H54 (cell line): ENCODE measurements at places on chromosomes 1 and 21.

DNA sequence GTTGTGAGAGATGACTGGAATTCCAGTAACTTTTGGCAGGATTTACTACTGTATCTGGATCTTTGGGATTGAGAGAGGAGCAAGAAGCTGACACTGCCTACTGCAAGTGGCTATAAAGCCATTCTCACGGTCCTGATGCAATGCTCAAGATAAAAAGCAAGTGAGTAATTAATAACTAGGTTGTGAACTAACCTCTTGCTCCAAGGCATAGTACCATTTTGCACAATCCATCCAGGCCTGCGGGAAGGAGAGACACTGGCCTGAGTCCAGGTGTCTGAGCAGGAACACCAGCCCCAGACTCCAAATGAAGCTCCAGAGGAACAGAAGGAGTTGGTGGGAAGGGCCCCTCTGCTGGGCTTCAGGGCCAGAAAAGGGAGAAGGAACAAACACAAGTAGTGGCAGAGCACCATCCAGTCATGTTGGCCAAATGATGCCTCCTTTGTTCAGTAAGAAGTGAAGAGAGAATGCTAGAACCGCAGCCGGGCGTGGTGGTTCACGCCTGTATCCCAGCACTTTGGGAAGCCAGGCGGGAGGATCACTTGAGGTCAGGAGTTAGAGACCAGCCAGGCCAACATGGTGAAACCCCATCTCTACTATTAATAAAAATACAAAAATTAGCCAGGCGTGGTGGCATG is 9.9 kb upstream of the SLC45A3 start:
- no peak for DNase-seq

DNA sequence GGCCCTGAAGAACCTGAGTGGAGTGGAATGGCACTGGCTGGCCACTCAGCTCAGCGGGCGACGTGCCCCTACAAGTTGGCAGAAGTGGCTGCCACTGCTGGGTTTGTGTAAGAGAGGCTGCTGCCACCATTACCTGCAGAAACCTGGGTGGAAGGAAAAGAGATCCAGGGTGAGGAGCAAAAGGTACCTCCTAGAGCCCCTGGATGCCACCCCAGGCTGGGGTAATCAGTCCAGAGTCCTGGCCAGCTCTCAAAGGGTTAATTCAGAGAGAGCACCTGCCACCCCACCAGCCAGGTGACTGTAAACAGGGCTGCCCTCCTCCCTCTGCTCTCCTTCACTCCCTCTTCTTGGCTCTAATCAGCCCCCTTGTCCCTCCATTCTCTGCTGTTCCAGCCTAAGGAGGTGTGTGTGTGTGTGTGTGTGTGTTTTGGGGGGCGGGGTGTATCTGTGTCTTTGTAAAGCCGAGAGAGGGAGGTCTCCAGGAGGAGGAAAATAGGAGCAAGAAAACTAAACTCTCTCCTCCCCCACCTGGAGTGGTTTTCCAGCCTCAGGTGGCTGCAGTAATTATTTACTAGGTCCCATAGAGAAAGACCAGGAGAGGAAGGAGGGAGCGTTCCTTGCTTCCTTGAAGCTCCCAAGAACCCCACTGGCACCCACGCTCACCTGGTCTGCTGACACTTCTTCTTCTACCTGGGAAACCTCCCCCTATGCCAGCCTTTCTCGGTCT is 12.6 kb downstream of the TRIM46 start:
- no peak for DNase-seq

- DNase-seq: no peak
Observed at GRCh38 chr21:25467896-25468295, 139.4 kb downstream of the MRPL39 start.

DNA sequence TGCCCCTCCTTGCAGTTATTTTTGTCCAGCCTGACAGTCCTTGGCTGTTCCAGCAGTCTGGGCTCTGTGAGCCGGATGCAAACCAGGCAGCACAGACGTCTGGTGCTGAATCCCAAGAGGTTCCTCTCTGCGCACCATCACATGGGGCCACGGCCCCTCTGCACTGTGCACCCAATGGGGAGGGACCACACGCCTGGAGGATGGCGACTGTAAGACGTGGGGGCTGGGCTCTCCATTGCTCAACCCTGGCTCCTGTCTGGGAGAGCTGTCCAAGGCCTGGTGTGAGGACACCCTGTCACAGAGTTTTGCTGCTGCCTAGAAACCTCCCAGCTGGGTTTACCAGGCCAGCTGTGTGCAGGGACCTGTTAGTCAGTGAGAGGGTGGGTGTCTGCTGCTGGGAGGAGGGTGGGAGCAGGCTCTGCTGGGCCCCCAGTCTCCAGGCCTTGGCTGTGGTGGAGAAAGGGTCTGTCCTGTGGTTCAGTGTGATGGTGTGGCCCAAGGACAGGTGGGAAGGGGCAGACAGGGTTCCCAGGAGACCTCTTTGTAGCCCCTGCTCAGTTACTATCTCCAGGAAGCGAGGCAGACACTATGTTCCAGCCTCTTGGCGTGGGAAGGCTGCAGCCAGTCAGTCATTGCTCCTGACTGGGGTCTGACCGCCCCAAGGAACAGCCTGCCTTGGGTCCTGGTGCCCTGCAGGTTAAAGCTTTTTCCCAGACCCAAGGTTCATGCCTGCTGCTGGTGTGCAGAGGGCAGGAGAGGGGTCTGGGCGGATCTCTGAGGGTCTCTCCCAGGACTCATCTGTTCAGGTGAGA is 13.8 kb downstream of the HEYL start:
- no peak for DNase-seq

- DNase-seq: no peak
Observed at GRCh38 chr1:158248118-158248517, 6.1 kb upstream of the CD1A start.

DNA sequence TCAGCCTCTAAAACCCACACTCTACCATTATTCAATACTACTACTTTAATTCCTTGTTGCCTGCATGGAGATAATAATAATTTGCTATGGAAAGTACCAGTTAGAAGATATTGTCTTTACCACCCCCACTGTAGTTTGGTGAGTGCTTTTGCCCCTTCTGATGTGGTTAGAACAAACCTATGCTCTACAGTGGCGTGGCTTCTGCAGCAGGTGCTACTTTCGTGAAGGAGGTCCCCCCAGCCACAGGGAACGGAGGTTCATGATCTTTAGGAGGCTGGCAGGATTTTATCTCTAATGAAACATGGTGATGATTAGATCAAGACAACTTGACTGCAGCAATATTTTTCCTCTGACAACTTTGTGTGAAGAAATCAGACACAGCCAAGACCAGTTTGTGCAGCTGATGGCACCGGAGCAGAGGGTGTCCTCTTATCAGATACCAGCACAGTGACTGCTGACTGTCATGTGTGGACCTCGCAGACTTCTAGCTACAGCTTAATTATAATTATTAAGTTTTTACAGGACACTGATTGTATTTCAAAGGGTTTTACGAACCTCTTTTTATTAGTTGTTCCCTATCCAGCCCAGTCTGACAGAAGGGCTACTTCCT is 10.7 kb upstream of the TCHH start:
- DNase-seq: no peak

- DNase-seq: no peak
Observed at GRCh38 chr1:21357161-21357560, 66.9 kb upstream of the ECE1 start.

GRCh38 chr1:8642114-8642513 is 175.3 kb downstream of the RERE start:
- DNase-seq: no peak

DNA sequence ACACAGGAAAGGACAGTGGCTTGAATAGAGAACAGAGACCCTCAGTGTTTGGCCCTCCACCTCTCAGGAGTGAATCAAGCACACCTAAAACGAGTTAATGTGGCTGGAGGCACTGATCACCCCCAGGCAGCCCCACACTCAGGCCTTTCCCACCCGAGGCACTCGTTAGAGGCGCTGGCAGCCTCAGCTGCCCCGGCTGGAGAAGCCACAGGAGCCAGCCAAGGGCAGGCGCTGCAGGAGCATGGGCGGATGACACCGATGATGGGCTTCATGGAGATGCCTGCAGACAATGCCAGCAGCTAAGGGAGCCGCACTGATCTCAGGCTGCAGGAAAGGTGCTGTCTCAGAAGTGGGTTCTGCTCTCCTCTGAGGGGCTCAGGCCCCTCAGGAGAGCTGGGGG is 24.1 kb upstream of the ABCG1 start:
- DNase-seq: no peak

- no peak for DNase-seq
Observed at GRCh38 chr1:186636786-186637185, 43.4 kb downstream of the PTGS2 start.

- DNase-seq: no peak
Observed at GRCh38 chr1:26429721-26430120, 2.4 kb upstream of the DHDDS start.

- no peak for DNase-seq
Observed at GRCh38 chr1:181778640-181779260, 282.8 kb downstream of the ZNF648 start.

DNA sequence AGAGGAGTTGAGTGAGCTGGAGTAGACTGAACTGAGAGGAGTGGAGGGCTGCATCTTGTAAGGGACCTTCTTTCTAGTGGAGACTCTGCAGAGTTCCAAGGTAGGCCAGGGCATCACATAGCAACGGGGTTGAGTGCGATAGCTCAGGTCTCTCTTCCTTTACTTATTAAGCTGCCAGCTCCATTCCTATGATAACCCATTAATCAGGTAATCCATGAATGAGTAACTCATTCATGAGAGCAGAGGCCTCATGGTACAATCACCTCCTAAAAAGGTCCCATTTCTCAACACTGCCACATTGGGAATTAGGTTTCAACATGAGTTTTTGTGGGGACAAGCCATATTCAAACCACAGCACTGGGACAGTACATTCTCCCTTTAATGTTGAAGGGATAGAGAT is 21.3 kb downstream of the VN1R5 start:
- DNase-seq: no peak

DNA sequence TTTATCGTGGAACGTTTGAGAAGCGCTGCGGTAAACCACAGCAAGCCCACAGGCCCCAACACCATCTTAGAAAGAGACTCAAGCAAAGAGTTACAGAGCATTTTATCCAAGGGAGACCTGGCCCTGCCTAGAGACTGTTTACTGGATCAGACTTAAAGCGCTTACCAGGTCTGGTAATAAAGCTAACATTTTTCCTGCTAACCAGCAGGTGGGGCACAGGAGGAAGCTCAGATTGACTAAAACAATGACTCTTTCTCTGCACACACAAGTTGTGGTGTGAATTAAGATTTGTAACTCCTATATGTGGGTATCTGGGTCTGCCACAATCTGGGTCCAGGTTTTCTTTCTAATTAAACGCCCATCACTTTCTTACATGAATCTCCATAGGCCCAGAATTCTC is 136.5 kb upstream of the ETS2 start:
- DNase-seq: no peak

GRCh38 chr1:22531251-22531650 is 32.0 kb upstream of the EPHA8 start:
- DNase-seq: no peak

DNA sequence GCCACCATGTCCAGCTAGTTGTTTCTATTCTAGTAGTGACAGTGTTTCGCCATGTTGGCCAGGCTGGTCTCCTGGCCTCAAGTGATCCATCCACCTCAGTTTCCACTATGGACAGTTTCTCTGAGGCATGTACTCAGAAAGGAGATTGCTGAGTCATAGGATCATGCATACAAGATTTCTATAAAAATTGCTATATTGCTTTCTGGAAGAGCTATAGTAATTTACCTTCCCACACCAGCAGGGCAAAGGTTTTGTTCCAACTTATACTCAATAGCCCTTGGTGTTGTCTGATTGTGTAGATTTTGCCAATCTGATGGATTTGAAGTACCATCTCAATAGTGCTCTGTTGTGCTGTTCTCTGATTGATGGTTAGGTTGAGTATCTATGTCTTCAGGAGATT is 15.6 kb upstream of the ATP1A1 start:
- DNase-seq: no peak

DNA sequence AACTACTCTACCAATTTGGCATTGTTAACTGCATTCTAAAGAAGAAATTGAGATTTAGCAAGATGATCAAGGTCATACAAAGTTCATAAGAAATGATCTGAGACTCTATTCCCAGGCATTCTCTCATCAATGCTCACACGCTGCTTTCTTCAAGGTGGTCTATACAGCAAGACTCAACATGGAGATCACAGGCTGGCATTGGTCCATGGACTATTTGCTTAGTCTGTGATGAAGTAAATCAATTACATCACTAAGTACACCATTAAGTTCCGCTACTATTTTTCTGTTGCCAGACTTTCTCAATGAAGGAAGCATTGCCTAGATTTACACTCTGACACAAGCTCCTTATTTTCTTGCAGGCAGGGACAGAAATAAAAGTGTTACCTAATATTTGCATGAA is 51.9 kb upstream of the CYP2J2 start:
- DNase-seq: no peak

DNA sequence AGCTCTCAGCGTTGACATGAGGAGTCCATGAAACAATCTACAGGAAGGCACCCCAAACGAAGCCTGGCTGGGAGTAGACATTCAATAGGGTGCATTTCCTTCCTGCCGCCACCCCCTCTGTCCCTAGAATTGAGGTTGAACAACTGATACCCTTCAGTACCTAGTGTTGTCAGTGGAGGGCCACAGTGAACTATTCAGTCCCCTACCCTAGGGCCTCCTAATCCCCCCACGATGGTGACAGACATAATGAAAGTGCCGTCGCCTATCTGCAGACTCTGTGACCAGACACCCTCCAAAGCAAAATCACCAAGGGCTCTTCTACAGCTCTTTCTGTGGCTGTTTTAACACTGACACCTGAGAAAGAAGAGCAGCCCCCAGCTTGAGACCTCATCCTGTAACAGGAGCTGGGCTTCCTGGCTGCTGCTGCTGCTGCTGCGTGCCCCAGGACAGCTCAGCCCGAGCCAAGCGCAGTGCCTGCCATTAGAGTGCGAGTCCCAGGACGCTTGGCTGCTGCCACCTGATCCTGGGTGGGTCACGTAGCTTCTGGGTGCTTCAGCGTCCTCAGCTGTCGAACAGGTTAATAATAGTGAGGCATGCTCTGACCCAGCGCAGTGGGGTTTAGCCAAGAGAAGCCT is 183.0 kb downstream of the ZBTB18 start:
- no peak for DNase-seq

DNA sequence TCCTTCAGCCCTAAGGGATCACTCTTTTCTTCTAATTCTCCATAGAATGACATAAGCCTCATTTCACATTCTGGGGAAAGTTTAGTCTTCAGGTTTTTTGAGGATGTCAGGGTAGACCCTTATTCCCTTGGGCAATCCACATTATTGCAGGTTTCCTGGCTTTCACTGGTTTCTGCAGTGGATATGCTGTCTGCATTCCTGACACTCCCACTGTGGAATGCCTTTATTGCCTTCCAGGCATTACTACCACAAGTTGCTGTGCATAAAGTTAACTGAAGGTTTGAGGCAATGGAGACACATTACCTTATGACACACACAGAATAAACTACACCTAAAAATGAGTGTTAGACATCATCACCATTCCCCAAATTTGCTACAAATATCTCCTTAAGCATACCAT is 12.7 kb downstream of the FASLG start:
- no peak for DNase-seq

DNA sequence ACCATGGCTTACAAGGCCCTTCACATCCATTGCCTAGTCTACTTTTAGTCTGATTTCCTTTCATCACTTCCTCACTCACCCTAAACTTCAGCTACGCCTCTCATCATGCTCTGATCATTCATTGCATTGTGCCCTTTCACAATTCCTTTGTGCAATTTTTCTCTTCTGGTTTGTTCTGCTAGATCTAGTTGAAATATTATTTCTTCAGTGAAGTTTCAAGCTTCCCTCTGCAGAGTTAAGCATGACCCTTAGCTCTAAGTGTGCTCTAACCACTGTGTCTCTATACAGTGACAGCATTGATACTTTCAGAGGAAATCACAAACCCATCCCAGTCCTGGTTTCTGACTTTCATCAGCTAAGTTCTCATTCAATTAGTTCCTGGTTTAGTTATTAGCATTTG is 166.1 kb downstream of the PLA2G4A start:
- no peak for DNase-seq

GRCh38 chr1:19454265-19455146 is 30.8 kb downstream of the CAPZB start:
- no peak for DNase-seq
